ENCODE measurements at places on chromosomes 3 and 15. TPM values are rescaled to one million over a fixed set of nuclear protein-coding genes. Genes with fewer than 3 reads are reported as not detected.
A peak's percentile ranks its signal among the peaks of the same experiment; 100 is the strongest.

DNA sequence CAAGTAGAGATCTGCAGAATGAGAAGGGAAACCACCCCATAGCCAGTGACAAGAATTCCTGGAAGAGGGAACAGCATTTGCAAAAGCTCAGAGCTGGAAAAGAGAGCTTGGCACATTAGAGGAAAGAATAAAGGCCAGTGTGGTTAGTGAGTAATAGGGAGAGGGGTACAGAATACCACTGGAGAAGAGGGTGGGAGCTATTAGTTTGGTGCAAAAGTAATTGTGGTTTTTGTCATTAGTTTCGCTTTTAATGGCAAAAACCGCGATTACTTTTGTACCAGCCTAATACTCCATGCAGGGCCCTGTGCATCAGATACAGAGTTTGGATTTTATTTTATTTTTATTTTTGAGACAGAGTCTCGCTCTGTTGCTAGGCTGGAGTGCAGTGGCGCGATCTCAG is 9.8 kb downstream of the SLC24A1 start:
- no peak for DNase-seq
- no peaks in the 10 kb centered on the region for H3K27me3 ChIP-seq
- H3K27ac ChIP-seq = no peak overlapping the region

GRCh38 chr3:179091113-179091512 is 19.5 kb upstream of the ZMAT3 start:
- DNase-seq = no peak
- H3K27me3 ChIP-seq = no peaks in the 10 kb centered on the region
- no peaks in the 10 kb centered on the region for H3K4me1 ChIP-seq
- H3K36me3 ChIP-seq = no peaks in the 10 kb centered on the region
- H3K27ac ChIP-seq = no peak overlapping the region

ABI3BP gene
- 152 TPM for total RNA-seq

- no peaks in the 10 kb centered on the region for H3K27me3 ChIP-seq
- H3K36me3 ChIP-seq = no peaks in the 10 kb centered on the region
- peak; percentile 86 for DNase-seq
- H3K4me1 ChIP-seq = peaks cover under 1% of the 10 kb centered on the region
Observed at GRCh38 chr15:85504749-85505676, 124.6 kb downstream of the AKAP13 start.

DNA sequence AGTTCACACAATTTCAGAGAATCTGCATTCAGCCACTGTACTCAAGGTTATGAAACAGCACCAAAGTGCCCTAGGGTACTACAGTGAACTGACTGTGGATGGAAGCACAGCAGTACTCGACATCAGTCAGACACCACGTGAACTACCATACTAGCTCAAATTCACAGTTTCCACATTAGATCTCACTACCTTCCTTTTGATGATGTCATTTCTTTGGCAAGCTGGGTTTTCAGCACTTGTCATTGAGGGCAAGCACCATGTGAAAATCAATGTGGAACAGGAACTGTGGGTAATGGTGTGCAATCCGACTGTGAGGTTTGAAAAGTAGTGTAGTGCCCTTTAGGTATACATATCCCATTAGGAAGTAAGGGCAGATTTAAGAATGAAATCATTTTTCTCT is 110.5 kb upstream of the BFSP2 start:
- H3K36me3 ChIP-seq = no peaks in the 10 kb centered on the region
- no peaks in the 10 kb centered on the region for H3K27me3 ChIP-seq
- H3K4me1 ChIP-seq = peaks cover 3% of the 10 kb centered on the region
- H3K4me3 ChIP-seq = no peak overlapping the region

All from stomach (tissue), 19 donors.